ENCODE measurements at places on chromosomes 12 and 14.

GRCh38 chr12:31578632-31579031, 12.3 kb downstream of the DENND5B start:
- peak; percentile 55 for DNase-seq

DNA sequence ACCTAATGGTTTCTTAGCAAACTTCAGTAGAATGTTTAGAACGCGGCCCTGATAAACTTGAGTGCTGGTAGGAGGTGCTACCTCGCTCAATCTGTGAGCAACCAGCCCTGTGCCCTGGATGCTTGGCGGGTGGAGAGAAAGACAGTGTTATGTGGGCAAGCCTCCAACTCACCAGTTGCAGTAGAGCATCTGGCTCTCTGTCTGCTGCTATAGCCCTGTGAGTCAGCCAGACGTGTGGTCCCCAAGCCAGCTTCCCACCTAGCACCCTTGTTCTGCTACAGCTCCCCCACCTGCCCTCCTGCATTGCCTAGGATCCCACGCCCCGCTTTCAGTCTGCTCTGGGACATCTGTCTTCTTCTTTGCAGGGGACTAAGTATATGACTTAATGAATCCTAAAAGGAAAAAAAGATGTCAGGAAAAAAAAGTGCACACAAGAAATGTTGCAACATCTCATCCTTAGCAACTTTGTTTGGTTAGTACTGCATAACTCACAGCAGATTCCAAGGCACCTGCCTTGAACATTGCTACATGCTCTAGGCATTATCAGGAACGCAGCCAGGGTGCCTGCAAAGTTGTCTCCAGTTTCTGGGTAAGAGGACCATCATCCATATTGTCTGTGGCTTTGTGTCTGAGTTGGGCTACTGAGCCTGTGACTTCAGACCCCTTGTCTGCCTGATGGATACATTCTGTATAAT, 13.6 kb downstream of the SNRNP35 start:
- DNase-seq, result no peak

DNA sequence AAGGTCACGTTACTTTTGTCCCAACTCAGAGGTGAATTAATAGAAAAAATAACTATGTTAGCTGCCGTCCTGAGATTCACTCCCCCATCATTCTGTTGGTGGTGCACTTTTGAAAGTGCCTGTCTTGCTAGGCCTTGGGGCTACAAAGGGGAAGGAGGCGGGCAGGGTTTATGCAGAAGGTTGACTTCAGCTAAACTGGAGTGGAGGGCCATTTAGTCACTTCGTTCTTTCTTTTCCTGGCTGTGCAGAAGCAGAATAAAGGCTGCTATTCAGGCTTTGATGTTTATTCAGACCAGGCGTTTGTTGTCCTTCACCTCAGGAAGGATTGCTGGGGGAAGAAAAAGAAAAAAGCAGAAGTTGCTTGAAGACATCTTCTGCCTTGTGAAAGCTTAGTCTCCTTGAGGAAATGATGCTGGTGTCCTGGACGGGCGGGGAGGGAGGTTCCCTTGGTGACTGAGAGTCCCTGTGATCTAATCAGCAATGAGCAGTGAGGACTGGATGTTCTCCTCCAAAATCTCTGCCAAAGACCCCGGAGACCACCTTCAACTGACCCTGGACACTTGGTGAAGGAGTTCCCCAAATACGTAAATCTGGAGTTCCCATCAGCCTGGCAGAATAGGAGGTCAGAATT, 4.0 kb downstream of the GLT1D1 start:
- DNase-seq, result no peak

DNA sequence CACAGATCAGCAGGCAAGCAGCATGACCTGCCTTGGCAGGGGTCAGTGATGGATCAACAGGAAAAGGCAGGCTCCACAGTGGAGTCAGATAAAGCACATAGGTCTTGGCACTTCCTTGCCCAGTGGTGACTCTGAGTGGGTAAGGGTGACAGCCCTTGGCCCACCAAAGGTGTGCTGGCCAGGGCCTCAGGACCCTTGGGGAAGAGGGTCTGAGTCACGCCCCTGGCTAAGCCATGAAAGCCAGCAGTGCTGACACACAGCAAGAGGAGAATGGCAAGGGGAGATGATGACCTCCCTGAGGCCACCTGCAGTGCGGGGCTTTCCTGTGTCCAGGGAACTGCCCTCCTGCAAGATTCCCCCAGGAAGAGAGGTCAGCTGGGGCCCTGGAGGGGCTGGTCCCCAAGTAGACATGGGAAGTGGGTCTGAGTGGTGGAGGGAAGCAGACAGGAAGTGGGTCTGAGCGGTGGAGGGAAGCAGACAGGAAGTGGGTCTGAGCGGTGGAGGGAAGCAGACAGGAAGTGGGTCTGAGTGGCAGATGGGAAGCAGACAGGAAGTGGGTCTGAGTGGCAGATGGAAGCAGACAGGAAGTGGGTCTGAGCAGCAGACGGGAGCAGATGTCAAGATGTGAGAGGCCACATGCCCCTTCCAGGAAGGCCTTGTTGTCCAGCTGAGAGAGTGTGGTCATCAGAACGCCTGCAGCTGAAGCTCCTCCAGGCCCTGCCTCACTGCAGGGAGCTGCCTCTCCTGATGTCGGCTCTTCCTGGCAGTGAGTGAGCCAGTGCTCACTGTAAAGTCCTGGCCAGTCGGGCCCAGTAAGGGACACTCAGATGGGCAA, 34.8 kb downstream of the DIO3 start:
- no peak for DNase-seq

DNA sequence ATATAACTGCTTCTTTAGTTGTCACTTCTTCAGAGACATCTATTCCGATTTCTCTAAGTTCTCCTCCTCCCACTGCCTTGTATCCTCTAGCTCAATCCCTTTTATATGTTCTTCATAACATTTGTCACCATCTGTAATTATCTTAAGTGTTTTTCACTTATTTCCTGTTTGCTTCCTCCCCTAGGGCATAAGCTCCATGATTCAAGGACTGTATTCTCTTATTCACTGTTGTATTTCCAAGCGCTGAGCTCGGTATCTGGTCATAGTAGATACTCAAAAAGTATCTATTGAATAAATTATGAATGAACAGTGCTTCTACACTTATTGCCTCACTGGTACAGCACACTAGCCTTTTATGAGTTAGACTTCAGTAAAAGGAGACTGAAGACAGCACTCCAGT, 109.0 kb upstream of the TMPO start:
- no peak for DNase-seq

- peak; percentile 16 for DNase-seq
Observed at GRCh38 chr12:32501835-32502333, 102.5 kb downstream of the FGD4 start.

- DNase-seq, result no peak
Observed at GRCh38 chr12:107788690-107789458, 14.4 kb downstream of the ASCL4 start.

DNA sequence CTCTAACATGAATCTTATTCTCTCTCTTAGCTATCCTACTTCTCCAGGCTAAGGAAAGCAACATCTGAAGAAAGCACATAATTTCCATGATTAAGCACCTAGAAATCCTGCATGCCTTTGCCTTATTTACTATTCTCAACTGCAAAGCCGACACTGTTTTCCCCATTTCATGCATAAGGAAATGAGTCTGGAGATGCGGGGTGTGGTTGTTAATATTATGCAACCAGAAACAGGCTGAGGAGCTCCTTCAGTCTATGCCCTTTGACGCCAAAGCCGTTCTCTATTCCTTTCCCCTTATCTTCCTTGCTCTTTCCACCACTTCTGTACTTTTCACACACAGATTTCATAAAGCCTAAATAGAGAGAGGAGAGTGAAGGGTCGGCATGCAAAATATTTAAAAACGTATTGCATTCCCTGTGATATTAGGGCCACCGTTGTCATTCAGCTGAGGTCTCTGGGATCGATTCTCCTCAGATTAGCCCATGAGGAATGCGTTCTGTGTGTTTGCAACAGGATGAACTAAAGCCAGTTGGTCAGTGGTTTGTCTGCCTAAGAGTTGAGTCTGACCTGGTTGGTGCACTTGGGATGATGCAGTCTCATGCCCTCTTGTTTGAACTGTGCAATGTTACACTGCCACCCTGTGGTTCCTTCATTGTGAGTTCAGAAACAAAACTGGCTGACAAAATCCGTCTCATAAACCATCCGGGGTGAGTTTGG, 53.1 kb upstream of the PLEKHG7 start:
- peak; percentile 57 for DNase-seq

- DNase-seq, result peak; percentile 85
Observed at GRCh38 chr12:65756956-65757511, 67.2 kb upstream of the HMGA2 start.

DNA sequence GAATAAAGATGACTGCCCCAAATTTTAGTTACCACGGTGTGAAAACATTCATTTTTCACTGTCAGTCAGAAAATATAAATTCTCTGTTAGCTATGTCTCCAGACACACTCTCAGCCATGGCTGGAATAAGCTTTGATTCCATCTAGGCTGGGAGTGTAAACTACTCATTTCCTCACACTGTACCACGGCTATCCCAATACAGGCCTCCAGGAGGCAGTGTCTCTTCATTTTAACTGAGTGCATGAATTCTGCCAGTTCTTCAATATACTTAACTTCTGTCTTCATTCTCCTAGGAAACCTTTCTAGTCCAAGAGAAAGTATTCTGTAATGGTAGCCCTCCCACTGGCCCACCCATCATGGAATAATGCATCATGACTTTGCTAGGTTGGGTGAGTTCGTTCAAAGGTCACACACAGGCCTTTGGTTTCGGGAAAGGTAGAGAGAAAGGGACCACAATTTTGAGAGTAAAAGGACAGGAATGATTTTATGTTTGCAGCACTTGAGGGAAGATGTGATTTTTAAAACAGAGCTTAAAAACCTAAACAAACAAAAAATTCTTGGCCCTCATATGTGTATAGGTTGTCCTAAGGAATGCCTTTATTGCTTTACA, 381.1 kb downstream of the SEC23A start:
- DNase-seq, result peak; percentile 16

- DNase-seq, result no peak
Observed at GRCh38 chr14:104240434-104241157, 102.2 kb downstream of the KIF26A start.

DNA sequence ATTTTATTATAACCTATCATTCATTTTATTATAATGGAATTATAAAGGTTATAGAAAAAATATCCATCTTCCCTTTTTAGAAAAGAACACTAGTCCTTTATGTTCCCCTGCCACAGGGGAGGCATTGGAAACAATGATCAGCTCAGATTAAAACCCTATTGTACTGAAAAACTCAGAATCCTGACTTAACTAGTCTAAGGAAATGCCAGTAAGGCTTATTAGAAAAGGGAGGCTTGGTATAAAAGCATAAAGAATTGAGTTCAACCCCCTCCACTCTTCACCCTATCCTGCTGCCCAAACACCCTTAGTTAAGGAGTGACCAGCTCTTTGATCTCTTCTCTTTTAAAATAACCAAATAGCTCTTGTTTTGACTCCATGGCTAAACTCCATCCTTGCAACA, 36.0 kb downstream of the PUS7L start:
- no peak for DNase-seq

DNA sequence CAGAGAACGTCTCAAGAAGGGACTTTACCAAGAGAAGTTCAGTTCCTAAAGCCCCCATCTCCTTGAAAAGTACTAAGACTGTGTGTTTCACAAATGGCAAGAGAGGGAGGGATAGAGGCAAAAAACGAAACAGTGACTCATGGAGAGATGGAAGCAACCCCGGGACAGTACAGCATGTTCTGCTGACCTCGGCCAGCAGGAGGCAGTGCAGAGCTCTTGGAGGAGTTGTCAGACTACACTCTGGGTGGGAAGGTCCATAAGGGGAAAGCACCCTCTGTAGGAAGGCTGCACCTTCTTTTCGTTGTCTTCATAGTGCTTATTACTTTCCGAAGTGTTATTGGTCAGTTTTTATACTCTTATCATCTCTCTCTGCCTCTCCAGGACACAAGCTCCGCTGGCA, 525.2 kb upstream of the CCDC196 start:
- no peak for DNase-seq

DNA sequence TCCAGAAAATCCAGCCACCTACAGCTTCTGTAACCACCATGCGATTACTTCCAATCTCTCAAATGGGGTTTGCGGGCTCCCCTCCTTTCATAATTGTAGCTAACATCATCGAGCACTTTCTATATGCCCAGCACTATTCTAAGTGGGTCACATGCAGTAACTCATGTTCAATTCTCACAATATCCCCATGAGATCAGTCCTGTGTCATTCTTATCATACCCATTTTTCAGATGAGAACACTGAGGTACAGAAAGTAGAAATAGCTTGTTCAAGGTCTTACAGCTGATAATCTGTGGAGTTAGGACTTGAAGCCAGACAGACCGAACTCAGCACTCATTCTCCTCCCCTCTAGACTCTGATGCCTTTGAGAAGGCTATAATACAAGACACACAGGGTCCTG, 74.9 kb downstream of the EID3 start:
- DNase-seq, result no peak

DNA sequence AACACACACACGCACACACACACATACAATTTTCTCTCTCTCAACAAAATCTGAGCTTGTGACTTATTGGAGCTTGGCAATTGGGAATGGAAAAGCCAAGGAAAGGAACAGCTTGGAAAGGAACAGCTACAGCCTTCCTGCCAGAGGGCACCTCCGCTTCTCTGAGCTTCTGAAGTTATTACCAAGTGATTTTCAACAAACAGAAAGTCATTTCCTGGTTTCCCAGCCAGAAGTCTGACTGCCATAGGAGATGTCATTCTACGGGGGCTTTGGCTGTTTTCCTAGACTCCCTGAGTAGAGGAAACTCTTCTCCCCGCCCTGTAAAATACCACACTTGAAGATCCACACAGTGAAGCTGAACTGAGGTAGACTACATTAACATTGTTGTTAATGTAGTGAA, 198.3 kb downstream of the CFAP54 start:
- DNase-seq, result no peak

DNA sequence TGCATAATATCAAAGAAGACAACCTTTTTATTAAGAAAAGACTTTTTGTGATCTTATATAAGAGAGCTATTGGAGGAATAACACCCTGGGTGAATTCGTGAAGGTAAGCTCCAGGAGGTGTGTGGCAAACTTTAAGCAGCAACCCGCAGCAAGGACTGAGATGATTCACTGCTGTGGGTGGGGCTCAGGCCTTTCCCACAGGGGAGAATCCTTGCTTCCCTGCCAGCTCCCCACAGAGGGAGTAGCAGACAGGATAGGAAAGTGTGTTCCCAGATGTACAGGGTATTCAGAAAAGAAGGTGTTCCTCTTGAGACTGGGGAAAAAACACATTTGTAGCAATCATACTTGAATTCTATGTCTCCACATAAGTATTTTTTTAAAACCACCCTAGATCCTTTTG, 9.2 kb downstream of the NDUFA12 start:
- DNase-seq, result peak; percentile 21

- DNase-seq, result no peak
Observed at GRCh38 chr14:34250959-34251358, 211.1 kb downstream of the SPTSSA start.

DNA sequence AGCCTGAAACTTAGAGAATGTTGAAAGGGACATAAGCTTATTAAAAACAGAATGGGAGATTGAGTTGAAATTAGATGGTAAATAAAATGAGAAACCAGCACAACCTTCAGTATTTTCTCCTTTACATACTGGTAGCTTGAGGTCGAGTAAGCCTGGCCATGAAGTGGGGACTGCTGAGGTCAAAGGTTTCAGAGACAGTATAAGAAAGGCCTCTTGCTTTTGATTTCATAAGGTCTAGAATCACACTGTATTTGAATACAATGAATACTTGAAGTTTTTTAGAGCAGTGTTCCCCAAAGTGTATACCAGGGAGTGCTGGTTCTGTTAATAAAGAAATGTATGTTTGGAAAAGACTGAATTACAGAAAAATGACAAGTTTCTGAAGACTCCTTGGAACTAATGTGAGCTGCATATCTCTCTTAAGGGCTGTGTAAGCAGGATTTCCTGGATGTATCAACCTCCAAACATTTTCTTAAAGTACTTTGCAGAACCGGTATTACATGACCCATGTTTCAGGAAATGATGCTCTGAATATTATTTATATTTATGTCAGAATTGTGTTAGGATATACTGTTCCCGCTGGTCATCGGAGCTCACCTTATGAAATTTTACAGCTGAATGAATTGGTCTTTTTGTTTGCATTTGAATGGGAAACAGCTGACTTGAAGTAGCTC, 85.0 kb downstream of the AKAP6 start:
- DNase-seq, result no peak

Data from Caki2 (cell line).